ENCODE measurements at places on chromosomes 7 and 10.

DNA sequence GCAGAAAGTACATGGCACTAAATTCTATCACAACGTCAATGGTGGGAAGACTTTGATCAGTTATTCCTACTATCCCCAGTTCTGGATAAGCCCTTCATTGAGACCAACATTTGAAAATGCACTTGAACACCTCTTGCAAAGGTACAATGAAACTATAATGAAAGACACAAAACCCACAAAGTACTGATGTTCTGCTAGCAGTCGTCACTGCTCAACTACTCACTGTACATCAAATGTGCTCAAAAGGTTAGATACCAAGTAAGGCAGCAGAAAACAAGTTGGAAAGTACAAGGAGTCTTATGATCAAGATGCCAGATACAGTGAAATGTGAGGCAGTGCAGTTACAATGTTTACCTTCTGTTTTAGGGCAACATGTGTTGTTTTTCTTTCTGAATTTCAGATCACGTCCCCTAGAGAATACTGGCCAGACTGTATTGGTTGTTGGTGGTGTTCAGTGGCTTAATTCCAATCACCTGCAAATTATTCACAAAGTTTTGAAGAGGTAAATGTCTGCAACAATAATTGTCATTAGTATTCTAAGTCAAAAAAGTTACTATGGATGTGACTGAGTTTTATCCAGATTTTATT is 62.4 kb upstream of the WNT16 start:
- no peak for DNase-seq

- DNase-seq = no peak
These were observed 233.1 kb upstream of the PFKP start for GRCh38 chr10:2834214-2834613.

DNA sequence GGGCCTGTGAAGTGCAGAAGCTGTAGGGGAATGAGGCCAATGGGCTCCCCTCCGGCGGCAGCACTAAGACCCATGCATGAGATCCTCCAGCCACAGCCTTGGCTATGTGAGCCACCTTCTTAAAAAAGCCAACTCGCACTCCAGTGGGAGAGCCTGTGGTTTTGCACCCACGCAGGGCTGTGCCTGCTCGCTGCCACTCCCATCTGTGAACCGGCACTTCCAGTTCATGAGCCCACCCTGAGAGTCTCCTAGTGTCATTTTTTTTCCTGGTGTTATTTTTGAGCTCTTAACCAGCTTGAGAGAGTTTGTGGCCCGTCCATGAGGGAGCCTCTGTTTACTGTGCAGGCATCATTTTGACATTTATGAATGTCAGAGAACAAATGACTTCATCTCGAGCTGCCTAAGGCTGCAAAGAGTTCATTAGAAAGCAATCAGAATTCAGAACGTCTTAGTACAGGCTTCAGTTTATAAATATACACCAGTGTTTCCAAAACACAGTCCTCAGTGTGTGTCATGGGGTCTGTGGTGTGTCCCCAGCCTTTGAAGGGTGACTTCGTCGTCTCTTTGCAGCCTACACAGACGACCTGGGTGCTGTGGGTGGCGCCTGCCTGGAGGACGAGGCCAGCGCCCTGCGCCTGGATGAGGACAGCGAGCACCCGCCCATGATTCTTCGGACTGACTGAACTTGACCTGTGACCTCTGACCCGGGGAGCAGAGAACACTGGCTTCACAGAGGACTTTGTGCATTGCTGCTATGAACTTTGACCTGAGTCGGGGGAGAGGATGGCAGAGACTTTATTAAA is 40.4 kb downstream of the WIPI2 start:
- no peak for DNase-seq

DNA sequence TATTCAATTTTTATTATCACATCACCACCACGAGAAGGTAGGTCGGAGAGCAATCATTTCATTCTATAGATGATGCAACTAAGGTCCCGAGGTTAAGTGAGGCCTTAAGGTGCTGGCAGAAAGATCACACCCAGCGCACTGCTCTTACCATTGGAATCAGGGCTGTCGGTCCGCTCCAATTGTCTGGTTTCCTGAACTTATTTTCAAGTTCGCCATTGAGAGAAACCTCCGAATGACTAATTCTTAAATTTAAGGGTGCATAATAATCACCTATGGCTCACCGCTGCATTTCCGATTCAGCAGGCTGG is 625 bp upstream of the GSTO2 start:
- DNase-seq = no peak

GRCh38 chr10:60289800-60290199 is 99.9 kb downstream of the ANK3 start:
- no peak for DNase-seq
